ENCODE measurements at places on chromosomes 7 and 10. TPM values are rescaled to one million over a fixed set of nuclear protein-coding genes. Genes with fewer than 3 reads are reported as not detected.

The FAM25A gene
- not detected for total RNA-seq

DNA sequence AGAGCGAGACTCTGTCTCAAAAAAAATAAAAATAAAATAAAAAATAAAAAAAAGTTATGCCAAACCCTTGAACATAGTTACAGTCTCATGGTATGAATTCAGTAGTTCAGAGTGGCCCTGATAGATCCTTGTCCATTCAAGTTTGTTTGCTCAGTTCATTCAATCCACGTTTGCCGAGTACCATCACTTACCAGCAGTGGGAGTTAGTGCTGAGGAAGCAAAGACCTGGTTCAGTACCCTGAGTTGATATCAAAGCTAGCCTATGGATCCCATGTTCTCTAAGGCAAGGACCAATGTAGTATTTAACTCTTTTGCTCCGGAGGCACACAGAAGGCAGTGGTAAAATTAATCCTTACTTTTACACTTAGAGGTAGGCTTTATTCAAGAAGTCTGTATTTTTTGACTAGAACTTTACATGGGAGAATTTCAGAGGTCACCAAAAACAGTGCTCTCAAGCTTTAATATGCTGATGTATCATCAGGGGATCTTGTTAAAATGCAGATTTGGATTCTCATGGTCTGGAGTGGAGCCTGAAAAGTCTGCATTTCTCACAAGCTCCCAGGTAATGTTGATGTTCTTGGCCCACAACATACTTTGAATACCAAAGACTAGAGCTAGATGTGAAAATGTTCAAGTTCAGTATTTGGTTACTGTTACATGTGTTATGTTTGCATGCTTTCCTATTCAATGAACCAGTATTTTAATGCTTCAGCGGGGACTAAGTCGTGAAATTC, 38.1 kb upstream of the HBP1 start:
- H3K4me3 ChIP-seq, result no peak overlapping the region
- no peaks in the 10 kb centered on the region for H3K27me3 ChIP-seq
- no peak overlapping the region for H3K27ac ChIP-seq
- H3K4me1 ChIP-seq, result peaks cover 15% of the 10 kb centered on the region
- DNase-seq, result no peak
- no peaks in the 10 kb centered on the region for H3K36me3 ChIP-seq

DNA sequence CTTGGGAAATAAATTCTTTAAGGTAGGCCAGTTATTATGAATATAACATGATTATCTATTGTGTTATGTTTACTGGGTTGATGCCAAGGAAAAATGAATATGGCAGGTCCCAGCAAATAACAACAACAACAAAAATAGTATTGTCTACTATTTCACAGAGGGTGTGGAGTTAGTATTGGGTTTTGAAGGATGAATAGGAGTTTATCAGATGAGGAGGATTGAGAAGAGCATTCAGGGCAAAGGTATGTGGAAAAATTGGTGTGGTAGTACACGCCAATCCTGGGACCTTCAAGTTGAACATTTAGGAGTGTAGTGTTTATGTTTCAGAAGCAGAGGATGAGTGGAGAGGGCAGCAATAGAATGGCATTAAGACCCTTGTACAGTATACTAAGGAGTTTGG, 671.9 kb downstream of the AUTS2 start:
- H3K27ac ChIP-seq, result no peak overlapping the region
- H3K36me3 ChIP-seq, result no peaks in the 10 kb centered on the region
- no peak overlapping the region for H3K4me3 ChIP-seq
- no peaks in the 10 kb centered on the region for H3K27me3 ChIP-seq
- DNase-seq, result no peak

DNA sequence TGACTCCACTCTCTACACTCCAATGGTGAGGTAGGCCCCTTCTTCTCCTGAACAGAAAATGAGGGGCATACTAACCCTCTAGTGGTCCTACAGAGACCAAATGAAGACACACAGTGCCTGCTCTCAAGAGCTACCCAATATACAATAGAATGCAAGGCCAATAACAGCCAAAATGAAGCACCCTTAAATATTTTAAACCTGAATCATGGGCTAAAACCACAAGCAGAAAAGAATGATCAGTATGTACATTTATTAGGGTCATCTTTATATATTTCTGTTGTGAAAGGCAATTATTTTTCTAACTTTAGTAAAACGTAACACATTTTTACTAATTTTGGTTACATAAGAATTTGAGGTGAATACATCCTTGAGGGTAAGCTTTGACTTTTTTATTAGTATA, 49.9 kb upstream of the COL1A2 start:
- no peak overlapping the region for H3K4me3 ChIP-seq
- H3K36me3 ChIP-seq, result no peaks in the 10 kb centered on the region
- no peaks in the 10 kb centered on the region for H3K4me1 ChIP-seq

- DNase-seq, result peak; percentile 77
- peak overlapping the region; percentile 97 for H3K27ac ChIP-seq
- H3K36me3 ChIP-seq, result peaks cover 72% of the 10 kb centered on the region
- peak overlapping the region; percentile 13 for H3K4me3 ChIP-seq
- H3K4me1 ChIP-seq, result peaks cover 100% of the 10 kb centered on the region
These were observed 124.2 kb downstream of the FAM53B start for GRCh38 chr10:124619802-124620490.

DNA sequence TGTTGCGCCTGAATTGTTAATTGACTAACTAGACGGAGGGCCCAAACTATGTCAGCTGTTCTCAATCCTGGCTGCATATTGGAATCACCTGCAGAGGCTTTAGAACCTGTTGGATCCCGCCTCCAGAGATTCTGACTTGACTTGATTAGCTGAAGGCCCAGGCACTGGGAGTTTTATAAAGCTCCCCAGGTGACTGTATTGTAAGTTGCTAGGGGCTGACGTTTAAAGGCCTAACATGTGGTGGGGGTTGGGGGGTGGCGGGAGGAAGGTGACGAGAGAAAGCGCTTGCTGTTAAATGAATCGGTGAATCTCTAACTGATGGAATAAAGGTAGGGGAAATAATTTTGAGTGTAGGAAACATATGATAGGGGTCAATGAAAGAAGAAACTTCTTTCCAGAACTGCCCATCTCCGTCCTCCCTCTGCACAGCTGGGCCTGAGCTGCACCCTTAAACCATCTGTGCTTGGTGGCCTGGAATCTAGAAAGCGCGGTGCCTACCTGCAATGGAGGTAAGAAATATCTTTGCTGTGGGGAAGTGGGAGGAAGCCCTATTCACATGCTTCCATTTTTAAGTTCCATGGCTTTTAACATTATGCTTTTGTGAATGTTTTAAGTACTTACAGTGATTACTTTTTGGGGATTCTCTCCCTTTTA, 225.0 kb upstream of the FAM3C start:
- H3K4me1 ChIP-seq, result no peaks in the 10 kb centered on the region
- no peaks in the 10 kb centered on the region for H3K27me3 ChIP-seq
- no peaks in the 10 kb centered on the region for H3K36me3 ChIP-seq
- H3K27ac ChIP-seq, result no peak overlapping the region
- H3K4me3 ChIP-seq, result no peak overlapping the region

The SNX10 gene
- 33.6 TPM for total RNA-seq

The SPDYE8 gene
- not detected for total RNA-seq

The CALHM3 gene
- not detected for total RNA-seq

- no peak for DNase-seq
- no peak overlapping the region for H3K4me3 ChIP-seq
- no peaks in the 10 kb centered on the region for H3K4me1 ChIP-seq
These were observed 148.8 kb downstream of the HIBADH start for GRCh38 chr7:27513885-27514284.

DNA sequence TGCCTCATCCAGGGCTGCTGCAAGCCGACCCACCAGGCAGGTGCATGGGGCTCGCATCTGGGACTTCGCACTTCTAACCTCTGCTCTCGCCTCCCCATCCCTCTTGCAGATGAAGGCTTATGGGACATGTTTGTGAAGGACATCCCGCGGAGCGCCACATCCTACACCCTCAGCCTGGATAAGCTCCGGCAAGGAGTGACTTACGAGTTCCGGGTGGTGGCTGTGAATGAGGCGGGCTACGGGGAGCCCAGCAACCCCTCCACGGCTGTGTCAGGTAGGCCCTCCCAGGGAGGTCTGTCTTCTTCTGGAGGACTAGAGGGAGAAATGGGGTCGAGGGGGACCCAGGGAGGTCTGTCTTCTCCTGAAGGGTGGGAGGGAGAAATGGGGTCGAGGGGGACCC, 448.9 kb upstream of the FOXK1 start:
- H3K4me1 ChIP-seq, result no peaks in the 10 kb centered on the region
- H3K27ac ChIP-seq, result no peak overlapping the region
- H3K4me3 ChIP-seq, result no peak overlapping the region
- H3K36me3 ChIP-seq, result no peaks in the 10 kb centered on the region

DNA sequence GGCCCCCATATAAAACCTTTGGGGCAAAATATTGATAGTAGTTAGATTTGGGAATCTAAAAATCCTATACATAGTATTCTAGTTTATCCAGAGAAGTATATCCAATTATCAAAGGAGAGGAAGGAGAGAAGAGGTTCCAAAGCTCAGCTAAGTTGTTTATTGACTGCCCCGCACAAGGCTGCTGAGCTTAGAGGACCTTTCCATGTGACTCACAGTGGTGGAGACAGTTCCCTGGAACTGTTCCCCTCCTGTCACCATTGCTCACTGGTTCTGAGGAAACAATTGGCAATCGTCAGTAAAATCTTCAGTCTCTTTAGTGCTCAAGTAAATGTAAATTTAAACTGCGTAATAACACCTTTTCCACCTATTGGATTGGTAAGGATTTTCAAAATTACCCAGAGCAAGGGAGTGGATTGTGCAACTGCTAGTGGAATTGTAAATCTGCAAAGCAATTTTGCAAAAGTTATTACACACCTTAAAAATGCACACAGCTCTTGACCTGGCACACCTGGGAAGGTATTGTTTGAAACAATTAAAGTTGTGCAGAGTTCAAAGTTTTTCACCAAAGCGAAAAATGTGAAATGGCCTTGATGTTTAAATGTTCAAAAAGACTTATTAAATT, 63.1 kb downstream of the EEPD1 start:
- H3K27ac ChIP-seq, result no peak overlapping the region
- no peaks in the 10 kb centered on the region for H3K4me1 ChIP-seq
- H3K27me3 ChIP-seq, result no peaks in the 10 kb centered on the region
- no peak for DNase-seq
- H3K4me3 ChIP-seq, result no peak overlapping the region

GRCh38 chr10:12568391-12569009, 219.2 kb downstream of the CAMK1D start:
- no peaks in the 10 kb centered on the region for H3K36me3 ChIP-seq
- H3K4me3 ChIP-seq, result no peak overlapping the region
- H3K27ac ChIP-seq, result no peak overlapping the region
- no peaks in the 10 kb centered on the region for H3K27me3 ChIP-seq
- peaks cover 15% of the 10 kb centered on the region for H3K4me1 ChIP-seq
- DNase-seq, result no peak

The SFR1 gene
- total RNA-seq, result 15.3 TPM

The CHST15 gene
- total RNA-seq, result 72.0 TPM

- no peaks in the 10 kb centered on the region for H3K36me3 ChIP-seq
- no peaks in the 10 kb centered on the region for H3K4me1 ChIP-seq
- DNase-seq, result no peak
- no peak overlapping the region for H3K4me3 ChIP-seq
- no peaks in the 10 kb centered on the region for H3K27me3 ChIP-seq
- H3K27ac ChIP-seq, result no peak overlapping the region
These were observed 93.1 kb downstream of the FZD1 start for GRCh38 chr7:91357379-91357778.

The XPNPEP1 gene
- 56.1 TPM for total RNA-seq

DNA sequence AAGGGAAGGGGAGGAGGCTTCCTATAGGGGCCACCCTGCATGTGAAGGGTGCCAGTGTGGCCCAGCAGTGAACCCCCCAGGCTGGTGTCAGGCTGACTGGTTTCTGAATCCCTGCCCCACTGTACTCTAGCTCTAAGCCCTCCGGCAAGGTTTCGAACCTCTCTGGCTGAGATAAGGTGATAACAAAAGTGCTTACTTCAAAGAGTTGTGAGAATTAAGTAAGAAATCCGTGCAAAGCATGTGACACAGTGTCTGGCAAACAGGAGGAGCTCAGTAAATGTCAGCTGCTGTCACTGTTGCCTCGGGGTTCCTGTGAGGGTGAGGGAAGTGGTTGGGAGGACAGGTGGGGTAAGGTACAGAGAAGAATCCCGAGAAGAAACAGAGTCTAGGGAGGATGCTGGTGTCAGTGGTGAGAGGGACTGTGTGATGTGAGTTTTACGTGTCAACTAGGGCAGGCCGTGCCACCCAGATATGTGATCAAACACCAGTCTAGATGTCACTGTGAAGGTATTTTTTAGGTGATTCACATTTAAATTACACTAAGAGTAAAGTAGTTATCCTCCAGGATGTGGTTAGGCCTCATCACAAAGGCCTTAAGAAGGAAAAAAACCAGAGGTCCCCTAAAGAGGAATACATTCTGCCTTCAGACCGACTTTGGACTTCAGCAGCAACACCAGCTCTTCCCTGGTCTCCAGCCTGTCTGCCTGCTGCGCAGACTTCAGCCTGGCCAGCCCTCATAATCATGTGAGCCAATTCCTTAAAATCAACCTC, 64.4 kb downstream of the BPGM start:
- no peaks in the 10 kb centered on the region for H3K36me3 ChIP-seq
- no peak for DNase-seq
- no peak overlapping the region for H3K27ac ChIP-seq
- no peak overlapping the region for H3K4me3 ChIP-seq
- no peaks in the 10 kb centered on the region for H3K4me1 ChIP-seq

DNA sequence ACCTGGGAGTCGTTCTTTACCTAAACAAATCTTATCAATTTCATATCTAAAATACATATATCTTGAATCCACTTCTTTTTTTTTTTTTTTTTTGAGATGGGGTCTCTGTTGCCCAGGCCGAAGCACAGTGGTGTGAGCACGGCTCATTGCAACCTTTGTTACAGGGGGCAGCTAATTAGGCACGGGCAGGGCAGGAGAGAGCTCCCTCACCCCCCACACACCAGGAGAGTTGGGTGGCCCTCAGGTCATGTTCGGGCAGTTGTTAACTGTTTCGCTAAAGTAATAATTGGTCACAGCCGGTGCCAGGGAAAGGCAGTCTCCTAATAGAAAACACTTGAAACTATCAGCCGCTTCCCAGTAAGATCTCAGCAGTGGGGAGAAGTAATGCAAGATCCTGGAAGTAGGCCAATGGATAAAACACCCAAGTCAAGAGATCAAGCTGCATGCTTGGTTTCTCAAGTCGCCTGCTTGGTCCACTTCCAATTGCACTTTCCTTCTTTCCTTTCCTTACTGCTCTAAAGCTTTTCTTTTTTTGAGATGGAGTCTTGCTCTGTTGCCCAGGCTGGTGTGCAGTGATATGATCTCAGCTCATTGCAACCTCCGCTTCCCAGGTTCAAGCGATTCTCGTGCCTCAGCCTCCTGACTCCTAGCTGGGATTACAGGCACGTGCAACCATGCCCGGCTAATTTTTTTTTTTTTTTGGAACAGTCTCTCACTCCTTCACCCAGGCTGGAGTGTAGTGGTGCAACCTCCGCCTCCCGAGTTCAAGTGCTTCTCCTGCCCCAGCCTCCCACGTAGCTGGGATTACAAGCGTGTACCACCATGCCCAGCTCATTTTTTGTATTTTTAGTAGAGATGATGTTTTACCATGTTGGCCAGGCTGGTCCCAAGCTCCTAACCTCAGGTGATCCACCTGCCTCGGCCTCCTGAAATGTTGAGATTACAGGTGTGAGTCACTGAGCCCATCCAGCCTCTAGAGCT, 21.3 kb upstream of the EFCAB10 start:
- peaks cover 4% of the 10 kb centered on the region for H3K36me3 ChIP-seq
- no peak overlapping the region for H3K4me3 ChIP-seq
- H3K27ac ChIP-seq, result no peak overlapping the region
- H3K27me3 ChIP-seq, result no peaks in the 10 kb centered on the region
